Activated CD4-positive, alpha-beta T cell treated with anti-CD3 and anti-CD28 coated beads, Interleukin-2, amount 50 U/mL, for 48 hours (primary cell): ENCODE measurements at places on chromosomes 16 and 17.

- no peak for DNase-seq
Observed at GRCh38 chr16:88922114-88922825, 54.7 kb downstream of the CBFA2T3 start.

- no peak for DNase-seq
Observed at GRCh38 chr16:10617662-10618420, 37.4 kb upstream of the EMP2 start.

- peak; percentile 47 for DNase-seq
Observed at GRCh38 chr17:7354262-7354843, 603 bp upstream of the TMEM95 start.

GRCh38 chr16:3157229-3158025 lies 22.6 kb downstream of the ZNF213 start:
- peak; percentile 67 for DNase-seq

DNA sequence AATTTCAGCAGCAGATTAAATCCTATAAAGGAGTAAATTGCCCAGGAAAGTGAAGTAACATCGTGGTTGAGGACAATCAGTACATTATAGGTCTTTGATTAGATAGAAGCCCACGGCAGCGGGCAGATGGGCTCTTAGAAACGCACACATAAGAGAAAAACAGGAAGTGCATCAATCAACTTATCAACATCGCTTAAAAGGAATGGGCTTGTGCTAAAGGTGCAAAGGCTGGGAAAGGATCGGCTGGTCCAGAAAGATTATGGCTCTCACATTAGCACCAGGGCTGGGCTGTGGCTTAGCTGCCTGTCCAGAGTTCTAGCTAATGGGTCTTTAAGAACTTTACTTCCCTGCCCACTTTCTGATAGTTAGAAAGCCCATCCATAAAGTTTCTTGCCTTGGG lies 292.0 kb upstream of the TNRC6C start:
- no peak for DNase-seq

DNA sequence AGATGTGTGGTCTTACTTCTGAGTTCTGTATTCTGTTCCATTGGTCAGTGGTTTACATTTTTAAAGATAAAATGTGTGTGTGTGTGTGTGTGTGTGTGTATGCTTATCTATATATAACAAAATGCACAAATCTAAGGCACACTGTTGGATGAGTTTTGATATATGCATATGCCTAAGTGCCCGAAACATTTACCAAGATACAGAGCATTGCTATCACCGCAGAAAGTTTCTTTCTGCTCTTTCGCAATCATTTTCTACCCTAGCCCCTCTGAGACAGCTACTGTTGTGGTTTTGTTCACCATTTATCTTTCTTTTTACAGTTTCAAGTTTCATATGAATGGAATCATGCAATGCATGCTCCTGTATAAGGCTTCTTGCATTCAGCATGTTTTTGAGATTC lies 97.0 kb downstream of the MRTFB start:
- DNase-seq: no peak

DNA sequence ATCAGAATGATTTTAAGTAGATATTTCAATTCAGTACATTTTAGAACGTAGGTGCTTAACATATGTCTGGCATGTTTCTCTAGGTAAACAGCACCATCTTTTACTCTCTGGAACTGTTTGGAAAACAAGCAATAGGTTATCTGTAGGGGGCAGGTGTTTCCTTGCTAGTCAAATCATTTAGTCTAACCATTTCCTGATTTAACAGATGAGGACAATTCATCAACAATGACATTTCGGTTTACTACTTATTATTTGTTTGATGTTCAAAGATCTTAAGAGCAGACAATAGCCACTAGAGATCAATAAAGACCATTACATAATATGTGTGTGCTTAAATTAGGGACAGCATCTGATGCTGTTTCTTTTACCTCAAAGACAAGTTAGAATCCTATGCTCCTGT lies 173.1 kb downstream of the CEP112 start:
- no peak for DNase-seq

DNA sequence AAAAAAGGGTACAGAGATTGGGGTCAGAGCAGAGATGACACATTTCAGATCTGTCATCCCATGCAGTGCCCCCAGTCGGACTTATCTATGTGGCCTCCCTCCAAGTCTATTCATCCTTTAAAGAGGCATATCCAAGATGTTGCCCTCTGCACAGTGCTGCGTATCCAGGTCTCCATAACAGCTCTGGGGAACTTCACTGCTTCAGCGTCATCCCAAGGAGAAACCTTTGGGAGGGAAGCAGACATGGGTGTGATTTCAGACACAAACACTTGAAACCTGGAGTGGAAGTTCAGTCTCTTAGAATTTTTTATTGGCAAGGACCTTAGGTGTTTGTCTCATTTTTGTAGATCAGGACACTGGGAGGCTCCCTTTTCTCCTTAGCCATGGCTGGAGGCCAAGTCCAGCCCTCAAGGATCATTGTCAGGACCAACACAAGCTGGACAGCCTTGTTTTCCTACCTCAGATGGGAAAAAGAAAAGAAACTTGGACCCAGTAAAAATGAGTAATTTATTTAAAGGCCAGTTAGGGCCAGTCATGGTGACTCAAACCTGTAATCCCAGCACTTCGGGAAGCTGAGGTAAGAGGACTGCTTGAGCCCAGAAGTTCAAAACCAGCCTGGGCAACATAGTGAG lies 23.9 kb upstream of the NLK start:
- DNase-seq: no peak

GRCh38 chr17:17538417-17539391 lies 42.5 kb upstream of the RASD1 start:
- DNase-seq: no peak
